ENCODE measurements at places on chromosomes 2 and 18.

GRCh38 chr2:135600915-135601314 lies 69.6 kb downstream of the R3HDM1 start:
- peaks cover 8% of the 10 kb centered on the region for H3K36me3 ChIP-seq
- no peaks in the 10 kb centered on the region for H3K27me3 ChIP-seq
- no peaks in the 10 kb centered on the region for H3K4me1 ChIP-seq

- no peak overlapping the region for H3K4me3 ChIP-seq
- H3K36me3 ChIP-seq, result no peaks in the 10 kb centered on the region
- no peak for DNase-seq
- H3K27ac ChIP-seq, result no peak overlapping the region
Measured at GRCh38 chr2:21310493-21310892, 186.7 kb downstream of the TDRD15 start.

- peaks cover 35% of the 10 kb centered on the region for H3K4me1 ChIP-seq
- H3K36me3 ChIP-seq, result peaks cover 3% of the 10 kb centered on the region
- no peak for DNase-seq
- peak overlapping the region; percentile 97 for H3K4me3 ChIP-seq
Measured at GRCh38 chr2:241151934-241152660, 1.8 kb downstream of the PPP1R7 start.

GRCh38 chr2:184157141-184157540 lies 441.2 kb upstream of the ZNF804A start:
- H3K4me3 ChIP-seq, result no peak overlapping the region
- H3K4me1 ChIP-seq, result no peaks in the 10 kb centered on the region
- no peaks in the 10 kb centered on the region for H3K36me3 ChIP-seq
- DNase-seq, result no peak
- H3K27ac ChIP-seq, result no peak overlapping the region
- no peaks in the 10 kb centered on the region for H3K27me3 ChIP-seq

GRCh38 chr2:178450524-178450773 lies 526 bp downstream of the PRKRA start:
- peak overlapping the region; percentile 91 for H3K4me3 ChIP-seq
- H3K27me3 ChIP-seq, result no peaks in the 10 kb centered on the region
- H3K36me3 ChIP-seq, result peaks cover 11% of the 10 kb centered on the region
- peak overlapping the region; percentile 96 for H3K27ac ChIP-seq
- peak; percentile 83 for DNase-seq

GRCh38 chr2:6535572-6535971 lies 330.1 kb downstream of the CMPK2 start:
- DNase-seq, result no peak
- no peak overlapping the region for H3K4me3 ChIP-seq
- no peaks in the 10 kb centered on the region for H3K4me1 ChIP-seq
- H3K36me3 ChIP-seq, result no peaks in the 10 kb centered on the region
- H3K27me3 ChIP-seq, result peaks cover 7% of the 10 kb centered on the region
- no peak overlapping the region for H3K27ac ChIP-seq

All from memory B cell (primary cell).